ENCODE measurements at places on chromosomes 2 and 18.

DNA sequence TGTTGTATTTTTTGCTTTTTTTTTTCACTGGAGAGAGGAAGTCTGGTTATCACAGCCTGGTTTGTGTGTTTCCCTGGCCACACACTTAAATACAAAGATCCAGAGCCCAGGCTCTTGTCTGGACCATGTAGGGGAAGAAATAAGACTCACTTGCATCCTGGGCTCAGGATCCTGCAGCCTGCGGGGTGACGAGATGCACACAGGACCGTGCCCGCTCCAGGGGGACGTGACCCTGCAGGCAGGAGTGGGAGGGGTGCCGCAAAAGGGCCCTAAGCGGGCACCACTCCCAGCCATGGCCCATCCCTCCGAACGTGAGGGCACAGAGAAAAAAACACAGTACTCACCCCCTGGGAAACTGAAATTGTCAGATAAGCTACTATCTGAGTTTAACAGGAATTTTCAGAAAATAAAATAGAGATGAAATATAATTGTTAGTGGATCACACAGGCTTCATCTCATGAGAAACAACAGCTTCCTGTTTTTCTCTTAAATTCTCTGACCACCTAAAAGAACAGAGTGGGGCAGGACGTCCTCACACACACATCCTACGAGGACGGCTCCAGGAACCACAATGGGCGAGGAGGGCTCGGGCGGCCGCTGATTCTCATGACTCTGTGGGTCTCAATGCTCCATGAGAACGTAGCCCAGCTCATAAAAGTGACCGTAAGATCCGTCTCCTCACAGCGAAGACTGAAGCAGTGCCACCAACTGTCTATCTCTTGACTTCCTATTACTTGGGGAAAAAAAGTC is 142.6 kb upstream of the ALKAL2 start:
- no peak for DNase-seq

GRCh38 chr2:222332116-222332515 is 33.3 kb upstream of the PAX3 start:
- DNase-seq = no peak

DNA sequence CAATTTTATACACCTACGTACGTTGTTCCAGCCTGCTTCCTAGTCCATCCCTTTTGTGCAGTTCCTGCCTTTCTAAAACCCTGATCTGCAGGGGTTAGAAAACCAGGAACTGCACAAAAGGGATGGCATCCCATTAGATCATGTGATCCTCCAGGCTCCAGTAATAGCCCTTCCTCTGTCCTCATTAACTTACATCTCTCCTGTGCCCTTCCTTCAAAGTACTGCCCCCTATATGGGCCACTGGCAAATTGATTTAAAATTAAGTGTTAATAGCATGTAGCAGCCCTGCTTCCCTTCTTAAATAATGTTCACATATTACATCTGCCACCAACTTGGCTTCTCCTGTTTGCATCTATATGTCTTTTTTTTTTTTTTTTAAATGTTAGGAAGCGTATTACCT is 61.3 kb upstream of the NXPH2 start:
- no peak for DNase-seq

- DNase-seq = no peak
Measured at GRCh38 chr2:139165041-139165440, 384.9 kb upstream of the NXPH2 start.

DNA sequence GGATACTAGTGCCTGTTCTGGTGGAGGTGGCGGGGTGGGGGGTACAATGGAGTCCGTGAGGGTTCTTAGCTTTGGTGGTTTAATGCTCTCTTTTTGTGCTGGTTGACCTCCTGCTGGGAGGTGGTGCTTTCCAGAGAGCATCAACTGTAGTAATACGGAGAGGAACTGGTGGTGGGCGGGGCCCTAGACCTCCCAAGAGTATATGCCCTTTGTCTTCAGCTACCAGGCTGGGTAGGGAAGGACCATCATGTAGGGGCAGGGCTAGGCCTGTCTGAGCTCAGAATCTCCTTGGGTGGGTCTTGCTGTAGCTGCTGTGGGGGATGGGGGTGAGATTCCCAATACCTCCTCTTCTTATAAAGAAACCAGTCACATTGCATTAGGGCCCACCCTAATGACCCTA is 27.1 kb downstream of the CAMKMT start:
- DNase-seq = no peak

GRCh38 chr2:237432484-237433092 is 18.6 kb upstream of the COL6A3 start:
- no peak for DNase-seq

GRCh38 chr2:162254236-162254871 is 11.1 kb upstream of the FAP start:
- DNase-seq = no peak

DNA sequence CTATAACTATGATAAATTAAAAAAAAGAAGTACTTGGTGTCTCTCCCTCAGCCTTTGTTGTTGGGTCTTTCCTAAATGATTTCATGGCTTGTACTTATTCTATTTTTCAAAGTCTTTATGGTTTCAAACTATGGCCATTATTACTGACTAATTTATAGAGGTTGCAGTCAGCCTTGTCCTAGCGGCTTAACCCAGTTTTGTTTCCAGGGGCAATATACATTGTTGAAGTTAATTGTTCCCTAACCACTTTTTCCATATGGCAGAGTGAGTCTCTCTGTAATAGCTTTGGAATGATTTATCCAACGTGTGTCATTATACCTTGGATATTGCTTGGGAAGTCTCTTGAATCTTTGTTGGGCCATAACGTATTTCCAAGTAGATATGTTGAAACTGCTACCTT is 408.8 kb downstream of the HRH4 start:
- DNase-seq = no peak

DNA sequence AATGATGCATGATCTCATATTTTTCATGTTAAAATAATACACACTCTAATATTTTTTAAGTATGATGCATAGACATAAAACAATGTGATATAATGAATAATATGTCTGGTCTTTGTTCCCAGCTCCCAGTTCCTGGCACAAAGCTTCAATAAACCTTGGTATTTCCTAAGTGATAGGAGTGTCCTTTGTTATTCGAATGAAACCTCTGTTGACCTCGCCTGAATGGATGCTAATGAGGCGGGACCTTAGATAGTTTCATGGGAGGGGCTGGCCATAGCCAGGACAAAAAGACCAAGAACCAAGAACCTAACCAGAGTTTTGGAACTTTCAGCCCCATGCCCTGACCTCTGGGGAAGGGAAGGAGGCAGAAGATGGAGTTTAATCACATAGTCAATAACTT is 257.7 kb upstream of the COPS8 start:
- no peak for DNase-seq
